Keratinocyte (primary cell): ENCODE measurements at places on chromosomes 3 and 15.

GRCh38 chr3:133966954-133967353 is 62.8 kb downstream of the SLCO2A1 start:
- H3K4me3 ChIP-seq: no peak overlapping the region
- no peaks in the 10 kb centered on the region for H3K36me3 ChIP-seq
- peaks cover 36% of the 10 kb centered on the region for H3K27me3 ChIP-seq
- DNase-seq: no peak
- peaks cover 4% of the 10 kb centered on the region for H3K4me1 ChIP-seq
- H3K27ac ChIP-seq: no peak overlapping the region

- H3K36me3 ChIP-seq: peaks cover 6% of the 10 kb centered on the region
- H3K4me3 ChIP-seq: no peak overlapping the region
- no peak for DNase-seq
- no peak overlapping the region for H3K27ac ChIP-seq
- peaks cover 13% of the 10 kb centered on the region for H3K4me1 ChIP-seq
Observed at GRCh38 chr15:50358845-50359244, 3.8 kb upstream of the GABPB1 start.

DNA sequence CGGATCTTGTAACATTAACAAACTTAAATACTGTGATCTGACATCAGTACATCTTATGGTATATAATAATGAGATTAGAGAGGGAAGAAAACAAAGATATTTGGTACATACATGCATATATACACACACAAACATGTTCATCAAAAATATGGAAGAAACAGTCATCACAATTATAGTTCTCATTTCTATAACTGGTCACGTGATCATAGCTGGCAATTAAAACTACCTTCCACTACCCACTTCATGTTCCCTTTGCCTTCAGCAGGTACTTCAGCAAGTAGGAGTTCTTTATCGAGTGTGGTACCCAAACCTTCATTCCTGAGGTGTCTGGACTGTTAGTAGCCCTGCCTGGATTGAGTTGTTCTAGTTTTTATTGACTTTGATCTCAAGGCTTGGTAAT is 70.9 kb upstream of the ALDH1A3 start:
- H3K27ac ChIP-seq: no peak overlapping the region
- no peaks in the 10 kb centered on the region for H3K27me3 ChIP-seq
- H3K4me3 ChIP-seq: no peak overlapping the region
- H3K36me3 ChIP-seq: no peaks in the 10 kb centered on the region
- no peak for DNase-seq

DNA sequence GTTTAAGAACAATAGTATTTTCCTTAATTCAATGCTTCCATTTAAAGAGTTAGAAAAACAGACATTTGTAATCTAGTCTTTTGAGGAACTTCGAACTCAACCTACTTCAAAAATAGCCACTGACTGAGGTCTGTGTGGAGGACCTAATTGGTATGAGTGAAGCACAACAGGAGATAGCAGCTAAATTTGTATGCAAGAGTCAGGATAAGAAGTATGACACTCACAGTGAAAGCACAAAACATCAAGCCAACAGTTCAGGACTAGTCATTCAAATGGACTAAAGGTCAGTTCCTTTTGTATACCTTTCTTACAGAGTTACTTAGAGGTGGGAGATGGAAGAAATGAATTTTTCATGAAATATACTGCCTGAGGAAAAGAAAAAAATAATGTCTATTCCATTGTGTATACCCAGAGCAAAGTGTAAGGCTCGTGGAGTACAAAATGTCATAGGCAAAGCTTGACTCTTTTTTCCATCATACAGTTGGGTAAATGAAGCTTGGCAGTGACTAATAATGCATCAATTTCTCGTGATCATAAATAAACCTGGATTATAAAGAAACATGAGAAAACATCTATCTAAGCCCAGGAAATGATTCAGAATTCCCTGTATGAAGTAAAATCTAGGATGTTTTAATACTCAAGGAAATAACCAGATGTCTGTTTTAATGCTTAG is 1005.2 kb upstream of the CADM2 start:
- no peaks in the 10 kb centered on the region for H3K36me3 ChIP-seq
- no peak for DNase-seq
- no peak overlapping the region for H3K4me3 ChIP-seq
- H3K27me3 ChIP-seq: no peaks in the 10 kb centered on the region
- H3K27ac ChIP-seq: peak overlapping the region; percentile 68

GRCh38 chr3:96101006-96101560 is 713.3 kb upstream of the EPHA6 start:
- no peak for DNase-seq
- H3K4me3 ChIP-seq: no peak overlapping the region
- H3K27ac ChIP-seq: no peak overlapping the region
- H3K4me1 ChIP-seq: no peaks in the 10 kb centered on the region
- no peaks in the 10 kb centered on the region for H3K36me3 ChIP-seq

- no peak overlapping the region for H3K27ac ChIP-seq
- no peaks in the 10 kb centered on the region for H3K36me3 ChIP-seq
- no peak overlapping the region for H3K4me3 ChIP-seq
- no peak for DNase-seq
- no peaks in the 10 kb centered on the region for H3K27me3 ChIP-seq
Observed at GRCh38 chr3:17140670-17141505, 256.1 kb downstream of the PLCL2 start.

DNA sequence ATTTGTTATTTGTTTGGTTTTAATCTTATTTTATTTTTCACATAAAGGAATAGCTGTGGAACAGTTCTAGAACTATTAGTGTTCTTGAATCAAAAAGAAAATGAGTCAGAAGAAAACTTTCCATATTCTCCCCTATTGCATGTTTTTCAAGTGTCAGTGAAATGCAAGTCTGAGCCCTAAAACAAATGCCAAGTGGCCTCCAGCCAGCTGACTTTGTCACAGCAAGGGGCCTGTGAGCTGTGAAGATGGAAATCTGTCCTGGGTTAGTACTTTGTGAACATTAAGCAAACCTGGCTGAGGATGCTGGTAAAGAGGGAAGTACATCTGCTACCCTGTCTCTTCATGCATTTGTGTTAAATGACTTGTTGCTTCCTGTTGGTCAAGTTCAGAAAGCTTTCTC is 14.2 kb downstream of the LRRC49 start:
- H3K27me3 ChIP-seq: no peaks in the 10 kb centered on the region
- H3K27ac ChIP-seq: no peak overlapping the region
- H3K36me3 ChIP-seq: no peaks in the 10 kb centered on the region
- H3K4me1 ChIP-seq: peaks cover 11% of the 10 kb centered on the region
- DNase-seq: no peak

DNA sequence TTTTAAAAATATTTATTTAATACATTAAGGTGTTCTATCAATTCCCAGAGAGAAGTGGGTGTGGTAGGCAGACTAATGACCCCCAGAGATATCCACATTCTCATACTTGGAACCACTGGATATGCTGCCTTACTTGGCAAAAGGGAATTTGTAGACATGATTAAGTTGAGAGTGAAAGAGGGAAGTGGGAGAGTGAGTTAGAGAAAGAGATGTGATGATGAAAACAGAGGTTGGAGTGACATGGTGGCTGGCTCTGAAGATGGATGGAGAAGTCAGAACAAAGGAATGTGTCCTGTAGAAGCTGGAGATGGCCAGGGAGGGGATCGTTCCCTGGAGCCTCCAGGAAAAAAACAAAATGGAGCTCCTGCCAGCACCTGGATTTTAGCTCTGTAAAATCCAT is 32.0 kb downstream of the TNFAIP8L3 start:
- no peak for DNase-seq
- peaks cover 5% of the 10 kb centered on the region for H3K27me3 ChIP-seq
- H3K27ac ChIP-seq: no peak overlapping the region
- no peak overlapping the region for H3K4me3 ChIP-seq
- no peaks in the 10 kb centered on the region for H3K36me3 ChIP-seq

GRCh38 chr3:42680806-42681205 is 4.5 kb upstream of the KLHL40 start:
- H3K36me3 ChIP-seq: no peaks in the 10 kb centered on the region
- no peak overlapping the region for H3K27ac ChIP-seq
- H3K4me3 ChIP-seq: no peak overlapping the region
- H3K4me1 ChIP-seq: peaks cover 12% of the 10 kb centered on the region
- DNase-seq: no peak

GRCh38 chr15:80946576-80946975 is 43.0 kb downstream of the MESD start:
- DNase-seq: no peak
- H3K4me3 ChIP-seq: no peak overlapping the region
- no peak overlapping the region for H3K27ac ChIP-seq
- H3K36me3 ChIP-seq: peaks cover 17% of the 10 kb centered on the region
- H3K27me3 ChIP-seq: no peaks in the 10 kb centered on the region

DNA sequence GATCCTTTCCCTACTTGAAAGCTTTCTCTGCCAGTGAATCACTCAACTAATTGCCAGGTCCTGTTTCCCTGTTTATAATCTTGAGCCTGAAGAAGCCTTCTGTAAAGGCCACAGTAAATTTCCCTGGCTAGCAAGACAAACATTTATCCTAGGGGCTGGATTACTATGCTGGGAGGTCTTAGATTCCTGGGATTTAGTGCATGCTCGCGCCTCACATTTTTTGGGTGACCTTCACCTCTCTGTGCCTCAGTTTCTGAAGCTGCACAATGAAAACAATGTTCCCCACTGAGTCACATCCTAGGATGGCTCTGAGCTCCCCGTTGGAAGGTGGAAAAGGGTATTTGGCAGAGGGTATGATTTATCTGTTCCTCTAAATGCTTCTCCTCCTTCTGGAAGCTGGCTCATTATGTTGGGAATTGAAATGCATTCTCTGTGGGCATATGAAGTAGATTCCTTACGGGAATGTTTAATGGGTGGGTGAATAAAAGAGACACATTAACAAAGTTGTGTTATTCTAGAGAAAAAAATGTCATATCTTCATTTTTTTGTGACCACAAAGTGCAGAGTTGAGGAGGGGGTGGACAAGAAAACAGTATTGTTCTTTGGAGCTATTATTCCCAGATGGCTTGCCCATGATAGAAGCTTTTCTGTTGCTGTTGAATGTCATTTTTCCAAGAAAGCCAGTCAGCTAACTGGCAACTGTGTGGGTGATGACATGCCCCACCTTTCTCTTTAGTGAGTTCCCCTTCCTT is 32.4 kb downstream of the LSM3 start:
- H3K4me1 ChIP-seq: no peaks in the 10 kb centered on the region
- H3K27ac ChIP-seq: no peak overlapping the region
- no peaks in the 10 kb centered on the region for H3K36me3 ChIP-seq
- no peak overlapping the region for H3K4me3 ChIP-seq
- DNase-seq: no peak

- H3K36me3 ChIP-seq: no peaks in the 10 kb centered on the region
- H3K27ac ChIP-seq: no peak overlapping the region
Observed at GRCh38 chr3:127825756-127826155, 3.4 kb upstream of the MGLL start.

DNA sequence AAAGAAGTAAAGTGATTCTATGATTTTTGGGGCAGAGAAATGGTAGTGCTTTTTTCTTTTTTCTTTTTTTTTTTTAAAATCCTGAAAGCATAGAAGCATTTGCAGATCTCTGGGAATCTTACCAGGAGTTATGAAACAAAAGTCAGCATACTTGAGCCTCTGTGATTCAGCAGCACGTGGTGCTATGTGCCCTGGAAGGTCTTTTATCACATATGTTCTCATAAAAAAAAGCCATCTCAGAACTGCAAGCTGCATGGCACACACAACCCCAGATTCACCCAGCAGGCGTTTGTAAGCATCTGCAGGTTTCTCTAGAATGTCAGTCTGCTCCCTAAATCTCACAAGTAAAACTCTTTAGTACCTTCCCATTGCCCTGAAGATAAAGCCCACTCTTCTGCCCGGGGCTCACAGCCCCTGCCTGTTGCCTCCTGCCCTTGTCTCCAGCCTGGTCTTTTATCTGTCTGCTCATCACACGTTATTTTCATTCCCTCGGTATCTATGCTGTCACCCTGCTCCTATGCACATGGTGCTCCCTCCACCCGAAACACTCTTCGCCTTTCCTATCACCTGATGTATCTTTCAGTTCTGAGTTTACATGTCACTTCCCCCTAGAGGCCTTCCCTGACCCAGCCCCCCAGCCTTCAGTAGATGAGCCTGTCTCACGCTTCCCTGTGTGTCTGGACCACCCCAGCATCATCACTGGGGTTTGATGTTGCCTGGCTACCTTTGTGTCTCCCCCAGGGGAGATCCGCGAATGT is 72.4 kb downstream of the CHDH start:
- H3K27ac ChIP-seq: no peak overlapping the region
- H3K27me3 ChIP-seq: no peaks in the 10 kb centered on the region
- DNase-seq: no peak
- no peaks in the 10 kb centered on the region for H3K36me3 ChIP-seq
- no peak overlapping the region for H3K4me3 ChIP-seq

GRCh38 chr3:68706536-68706935 is 225.8 kb downstream of the TAFA4 start:
- no peak overlapping the region for H3K27ac ChIP-seq
- no peak overlapping the region for H3K4me3 ChIP-seq
- H3K36me3 ChIP-seq: no peaks in the 10 kb centered on the region
- no peak for DNase-seq
- no peaks in the 10 kb centered on the region for H3K4me1 ChIP-seq

GRCh38 chr15:60091157-60091556 is 87.0 kb downstream of the FOXB1 start:
- no peaks in the 10 kb centered on the region for H3K36me3 ChIP-seq
- peaks cover 19% of the 10 kb centered on the region for H3K4me1 ChIP-seq
- peak; percentile 81 for DNase-seq
- no peaks in the 10 kb centered on the region for H3K27me3 ChIP-seq
- peak overlapping the region; percentile 22 for H3K27ac ChIP-seq
- H3K4me3 ChIP-seq: peak overlapping the region; percentile 19

GRCh38 chr15:29062179-29062591 is 176.4 kb downstream of the APBA2 start:
- no peaks in the 10 kb centered on the region for H3K36me3 ChIP-seq
- H3K27ac ChIP-seq: no peak overlapping the region
- no peak overlapping the region for H3K4me3 ChIP-seq
- H3K4me1 ChIP-seq: no peaks in the 10 kb centered on the region
- DNase-seq: no peak

- no peaks in the 10 kb centered on the region for H3K27me3 ChIP-seq
- no peak overlapping the region for H3K4me3 ChIP-seq
- H3K4me1 ChIP-seq: peaks cover 21% of the 10 kb centered on the region
- no peaks in the 10 kb centered on the region for H3K36me3 ChIP-seq
Observed at GRCh38 chr15:68000754-68001153, 53.4 kb upstream of the PIAS1 start.

DNA sequence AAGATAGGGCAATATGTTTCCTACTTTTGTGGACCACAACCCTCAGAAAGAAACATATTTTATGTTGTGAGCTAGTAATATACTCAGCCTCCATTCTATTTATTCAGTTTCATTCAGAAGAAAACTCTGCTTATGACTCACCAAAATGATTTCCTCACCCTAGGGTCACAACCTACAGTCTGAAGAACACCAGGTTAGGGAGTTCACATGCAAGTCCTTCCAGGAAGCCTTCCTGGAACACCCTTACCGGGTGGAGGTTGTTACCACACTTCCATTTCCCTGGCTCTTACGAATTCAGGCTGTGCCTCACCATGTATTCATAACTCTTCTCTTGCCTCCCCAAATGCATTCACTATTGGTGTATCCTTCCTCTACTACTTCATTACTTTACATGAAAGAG is 228.0 kb upstream of the ADAMTS9 start:
- peaks cover 16% of the 10 kb centered on the region for H3K4me1 ChIP-seq
- H3K27me3 ChIP-seq: no peaks in the 10 kb centered on the region
- H3K27ac ChIP-seq: no peak overlapping the region
- peak; percentile 17 for DNase-seq

- no peaks in the 10 kb centered on the region for H3K36me3 ChIP-seq
- DNase-seq: no peak
- no peak overlapping the region for H3K4me3 ChIP-seq
Observed at GRCh38 chr15:61069394-61070075, 159.6 kb downstream of the RORA start.
